Activated CD4-positive, alpha-beta T cell treated with anti-CD3 and anti-CD28 coated beads for 48 hours (primary cell): ENCODE measurements at places on chromosomes 13 and 19.

GRCh38 chr13:33931397-33932311, 113.7 kb downstream of the RFC3 start:
- no peak for DNase-seq

DNA sequence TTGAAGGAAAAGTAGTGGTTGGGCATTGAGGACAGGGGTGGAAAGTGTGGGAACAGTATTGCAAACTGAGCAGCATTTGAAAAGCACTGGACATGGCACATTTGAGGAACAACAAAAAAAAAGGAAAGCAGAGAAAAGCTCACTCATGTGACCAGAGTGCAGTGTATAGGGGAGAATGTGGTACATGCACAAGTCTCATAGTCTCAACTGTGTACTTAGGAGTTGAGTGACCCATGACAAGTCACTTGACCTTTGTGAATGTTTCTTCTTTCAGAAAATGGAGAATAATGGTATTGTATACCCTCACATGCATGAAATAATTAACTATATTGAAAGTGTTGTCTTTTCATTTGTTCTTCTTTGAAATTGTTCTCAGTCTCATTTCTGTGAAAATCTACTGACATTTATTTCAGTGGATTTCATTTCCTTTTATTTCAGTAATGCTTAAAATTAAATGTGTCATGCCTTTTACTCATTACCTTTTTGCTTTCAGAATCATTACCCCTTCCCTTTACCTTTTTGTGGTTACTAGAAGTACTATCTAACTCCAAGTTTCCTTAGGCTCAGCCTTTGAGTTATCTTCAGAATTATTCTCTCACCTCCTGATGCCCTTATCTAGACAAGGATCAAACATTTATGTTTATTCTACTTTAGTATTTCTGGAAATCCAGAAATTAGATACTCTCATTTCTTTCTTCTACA, 79.1 kb upstream of the MLNR start:
- no peak for DNase-seq

DNA sequence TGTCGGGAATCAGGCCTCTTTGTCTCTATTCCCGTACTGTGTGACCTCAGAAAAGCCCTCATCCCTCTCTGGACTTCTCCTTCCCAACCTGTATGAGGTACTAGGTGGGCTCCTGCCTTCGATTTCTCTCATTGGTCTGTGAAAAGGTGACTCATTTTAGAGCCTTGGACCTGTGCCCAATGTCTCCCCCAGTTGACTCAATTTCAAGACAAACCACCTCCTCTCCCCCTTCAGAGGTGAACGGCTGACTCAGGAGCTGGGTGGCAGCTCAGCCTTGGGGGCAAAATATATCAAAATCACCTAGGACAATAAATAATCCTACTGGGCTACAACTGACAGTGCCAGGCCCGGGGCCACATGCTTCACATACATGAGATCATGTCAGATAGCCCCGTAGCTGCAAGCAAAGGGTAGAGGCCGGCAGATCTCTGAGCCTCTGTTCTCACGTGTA, 630 bp downstream of the COQ8B start:
- DNase-seq, result peak; percentile 80

- DNase-seq, result no peak
Measured at GRCh38 chr19:51779181-51779580, 15.8 kb upstream of the FPR3 start.

DNA sequence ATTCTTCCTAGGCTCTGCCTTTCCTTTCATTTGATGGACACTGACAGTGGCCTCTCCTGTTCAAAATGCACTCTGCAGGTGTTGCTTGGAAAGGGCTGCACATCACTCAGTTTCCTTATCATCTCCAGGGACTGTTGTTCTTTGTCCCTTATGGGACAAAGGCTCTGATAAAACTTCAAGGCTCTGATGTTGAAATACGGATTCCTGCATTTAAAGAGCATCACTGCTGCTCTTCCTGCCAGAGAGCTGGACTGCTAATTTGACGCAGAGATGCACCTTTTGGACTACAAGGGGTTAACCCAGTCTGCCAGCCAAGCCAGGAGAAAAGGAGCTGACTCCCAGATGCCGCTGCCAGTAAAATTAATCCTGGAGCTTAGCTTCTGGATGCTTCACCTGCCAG, 952.1 kb downstream of the DIAPH3 start:
- no peak for DNase-seq

GRCh38 chr19:5631567-5632240, 8.8 kb downstream of the SAFB start:
- no peak for DNase-seq

DNA sequence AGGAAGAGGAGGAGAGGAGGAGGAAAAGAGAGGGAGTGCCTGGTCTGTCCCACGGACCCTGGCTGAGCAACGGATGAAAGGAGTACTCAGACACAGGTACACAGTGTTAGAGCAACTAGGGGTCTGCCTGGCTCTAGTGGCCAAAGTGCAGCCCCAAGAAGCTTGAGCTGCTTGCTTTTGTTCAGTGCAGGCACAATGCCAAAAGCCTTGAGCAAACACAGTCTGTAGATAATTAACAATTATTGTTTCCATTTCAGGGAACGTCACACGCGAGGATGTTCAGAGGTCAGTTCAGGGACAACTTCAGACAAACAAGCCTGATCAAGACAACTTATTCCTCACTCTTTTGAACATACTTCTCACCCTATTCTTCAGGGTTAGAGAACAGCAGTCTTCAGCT, 32.2 kb upstream of the ZNF726 start:
- DNase-seq, result no peak

DNA sequence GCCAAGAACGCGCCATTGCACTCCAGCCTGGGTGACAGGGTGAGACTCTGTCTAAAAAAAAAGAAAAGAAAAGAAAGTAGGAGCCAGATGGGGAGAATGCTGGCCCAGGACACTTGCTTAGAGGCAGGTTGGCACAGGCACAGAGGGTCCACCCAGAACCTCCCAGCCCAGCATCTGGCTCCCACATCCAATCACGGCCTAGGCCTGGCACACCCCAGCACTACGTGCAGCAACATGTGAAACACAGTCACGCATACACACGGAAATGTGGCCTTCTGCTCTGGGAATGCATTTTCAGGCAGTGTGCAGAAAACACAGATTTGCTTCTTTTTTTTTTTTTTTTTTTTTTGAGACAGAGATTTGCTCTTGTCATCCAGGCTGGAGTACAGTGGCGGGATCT, 20.9 kb upstream of the FOSB start:
- DNase-seq, result no peak

DNA sequence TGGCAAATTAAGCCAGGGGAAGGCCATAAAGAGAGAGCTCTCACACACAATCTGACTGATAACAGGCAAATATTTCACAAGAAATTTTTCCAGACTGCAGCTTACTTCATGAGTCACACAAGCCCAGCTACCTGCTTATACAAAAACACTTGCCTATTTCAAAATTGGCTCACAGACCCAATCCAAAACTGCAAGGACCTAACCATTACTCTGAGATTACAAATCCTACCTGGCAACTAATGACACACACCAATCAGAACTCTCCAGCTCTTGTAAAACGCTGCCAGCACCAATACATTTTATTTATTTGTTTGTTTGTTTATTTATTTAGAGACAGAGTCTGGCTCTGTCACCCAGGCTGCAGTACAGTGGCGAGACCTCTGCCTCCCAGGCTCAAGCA, 18.1 kb upstream of the ZFP82 start:
- no peak for DNase-seq

DNA sequence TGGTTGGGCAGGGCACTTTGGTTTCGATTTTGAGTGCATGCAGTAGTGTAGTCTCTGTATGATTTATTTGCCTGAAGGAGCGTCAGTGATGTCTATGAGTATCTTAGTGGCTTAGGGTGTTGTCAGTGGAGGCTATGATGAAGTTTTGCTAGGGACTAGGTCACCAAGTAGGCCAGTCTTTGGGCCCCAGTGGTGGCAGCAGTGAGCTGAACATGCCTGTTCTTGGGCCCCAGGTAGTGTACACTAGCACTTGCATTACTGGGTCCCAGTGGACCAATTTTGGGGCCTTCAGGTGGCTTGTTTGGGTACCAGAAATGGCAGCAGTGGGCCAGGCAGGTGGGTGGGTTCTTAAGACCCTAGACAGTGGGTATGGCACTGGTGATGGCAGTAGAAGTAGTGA, 598.7 kb upstream of the SPRY2 start:
- DNase-seq, result no peak

DNA sequence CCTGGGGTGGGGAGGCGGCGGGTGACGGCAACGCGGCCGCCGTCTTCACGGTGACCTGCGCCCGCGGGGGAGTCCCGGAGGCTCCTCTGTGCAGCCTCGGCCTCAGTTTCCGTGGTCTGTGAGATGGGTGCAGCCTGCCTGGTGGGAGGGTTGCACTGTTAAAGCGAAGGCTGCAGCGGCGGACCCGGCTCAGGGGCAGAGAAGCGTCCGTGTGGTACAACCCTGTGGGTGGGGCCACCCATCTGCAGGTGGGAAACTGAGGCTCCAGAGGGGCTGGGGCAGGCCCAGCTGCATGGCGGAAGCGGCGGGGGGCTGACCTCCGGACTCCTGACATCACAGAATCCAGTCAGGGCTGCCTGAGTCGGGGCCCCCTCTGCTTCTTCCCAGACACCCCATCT, 481 bp downstream of the FGF22 start:
- no peak for DNase-seq

GRCh38 chr13:113919761-113920559, 53.9 kb downstream of the C13orf46 start:
- DNase-seq, result no peak

GRCh38 chr13:27415116-27415515, 9.3 kb upstream of the GTF3A start:
- DNase-seq, result no peak

GRCh38 chr19:21269813-21270212, 59.4 kb downstream of the ZNF708 start:
- no peak for DNase-seq

DNA sequence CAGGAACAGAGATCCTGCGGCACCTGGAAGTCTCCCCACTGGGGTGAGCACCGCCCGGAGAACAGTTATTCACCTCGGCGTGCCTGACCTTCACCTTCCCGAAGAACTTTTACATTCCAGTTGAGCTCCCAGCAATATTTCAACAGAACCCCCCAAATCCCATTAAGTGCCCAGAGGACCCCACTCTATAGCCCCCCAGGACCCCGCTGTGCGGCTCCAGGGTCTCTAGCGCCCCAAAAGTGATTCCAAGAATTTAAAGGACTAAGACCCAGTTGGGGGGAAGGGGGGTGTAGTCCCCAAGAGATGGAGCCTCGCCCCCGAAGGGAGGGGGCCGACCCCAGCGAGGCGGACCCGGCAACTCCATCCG, 480 bp downstream of the GPR108 start:
- DNase-seq, result no peak

DNA sequence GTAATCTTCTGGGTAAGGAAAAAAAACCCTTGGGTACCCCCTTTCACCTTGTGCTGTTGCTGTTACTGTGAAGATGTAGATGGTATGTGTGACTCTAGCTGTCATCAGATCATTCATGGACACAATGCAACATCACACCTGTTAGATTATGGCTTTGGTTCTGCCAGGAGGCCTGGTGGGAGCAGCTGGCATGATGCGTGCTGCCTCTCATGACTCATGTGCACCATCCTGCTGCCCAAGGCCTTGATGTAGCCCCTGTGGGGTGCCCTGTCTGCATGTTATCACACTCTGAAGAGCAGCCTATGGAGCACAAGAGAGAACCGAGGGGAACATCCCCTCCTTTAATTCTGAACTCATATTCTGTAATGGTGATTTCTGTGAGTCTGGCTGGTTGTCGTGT, 57.7 kb upstream of the TEX29 start:
- no peak for DNase-seq

- no peak for DNase-seq
Measured at GRCh38 chr19:55578761-55579747, 1.6 kb downstream of the ZNF579 start.

DNA sequence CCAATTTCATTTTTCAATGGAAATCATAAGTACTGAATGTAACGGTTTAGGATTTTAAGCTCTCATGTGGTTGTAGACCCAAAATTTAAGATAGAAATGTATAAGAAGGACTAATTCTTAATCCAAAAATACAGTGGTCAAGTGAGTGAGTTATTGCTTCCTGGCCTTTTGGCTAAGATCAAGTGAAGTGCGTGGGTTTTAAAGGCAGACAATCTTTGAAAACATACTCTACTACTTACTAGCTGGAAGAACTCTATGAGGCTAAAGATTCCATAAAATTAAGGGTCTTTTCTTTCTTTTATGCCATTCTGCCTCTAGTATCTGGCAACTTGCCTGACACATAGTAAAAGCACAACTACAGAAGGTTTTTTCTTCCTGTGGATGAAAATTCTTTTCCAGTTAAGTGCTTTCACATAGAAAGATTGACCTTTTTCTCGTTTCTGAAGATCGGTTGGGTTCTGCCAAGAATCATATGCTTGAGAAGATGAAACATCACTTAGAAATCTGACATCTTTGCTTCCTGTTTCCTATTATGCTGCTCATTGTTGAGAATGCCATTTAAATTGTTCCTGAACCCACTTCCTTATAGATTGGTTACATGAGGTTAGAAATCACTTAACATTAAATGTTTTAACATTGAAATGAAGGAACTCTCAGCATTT, 26.4 kb upstream of the SCEL start:
- DNase-seq, result no peak

DNA sequence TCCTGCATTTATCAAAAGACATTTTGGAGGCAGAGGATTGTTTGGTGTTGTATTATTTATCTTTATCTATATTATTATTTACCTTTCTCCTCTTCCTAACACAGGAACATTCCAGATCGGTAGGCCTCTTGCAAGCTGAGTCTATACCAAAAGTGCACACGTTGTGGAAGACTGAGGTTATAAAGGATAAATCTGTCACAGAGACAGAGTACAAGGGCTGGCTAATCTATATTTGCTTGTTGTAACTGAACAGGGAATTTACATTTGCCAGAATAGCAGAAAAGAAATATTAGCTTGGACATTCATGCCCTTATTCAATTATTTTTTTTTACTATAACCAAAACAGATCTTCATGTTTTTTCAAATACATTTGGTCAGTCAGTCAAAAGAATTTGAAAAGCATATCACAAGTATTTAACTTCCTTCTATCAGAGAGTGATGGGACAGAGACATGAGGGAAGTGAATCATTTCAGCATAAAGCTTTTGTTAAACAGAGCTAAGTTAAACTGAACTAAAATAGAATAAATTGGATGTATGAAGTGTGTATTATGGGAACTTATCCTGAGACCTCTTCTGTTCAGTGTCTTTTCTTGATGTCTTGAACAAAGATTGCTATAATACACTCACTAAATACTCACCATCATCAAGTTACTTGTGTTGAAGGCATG, 352.5 kb downstream of the DNAJC15 start:
- DNase-seq, result no peak

GRCh38 chr13:32837307-32837972, 178.8 kb upstream of the KL start:
- DNase-seq, result no peak

DNA sequence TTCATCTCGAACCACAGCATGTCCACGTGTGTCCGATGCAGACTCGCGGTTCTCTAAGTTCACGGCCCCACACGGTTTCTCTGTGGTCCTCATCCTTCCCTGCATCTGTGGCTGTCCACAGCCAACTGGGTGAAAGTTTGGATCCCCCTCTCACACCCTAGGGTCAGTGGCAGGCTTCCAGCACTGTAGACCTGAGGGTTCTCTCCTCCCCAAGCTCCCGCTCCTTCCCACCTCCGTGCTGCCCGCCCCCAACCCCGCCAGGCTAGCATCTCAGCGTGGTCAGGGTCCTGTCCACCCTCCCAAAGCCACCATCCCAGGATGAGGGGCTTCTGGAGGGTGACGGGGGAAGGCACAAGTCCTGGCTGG, 3.0 kb downstream of the ANGPTL4 start:
- DNase-seq, result no peak

- DNase-seq, result no peak
Measured at GRCh38 chr19:20664901-20665781, 3.8 kb upstream of the ZNF626 start.

- DNase-seq, result no peak
Measured at GRCh38 chr13:86737334-86737932, 933.7 kb upstream of the SLITRK5 start.

- no peak for DNase-seq
Measured at GRCh38 chr13:98524391-98524790, 52.5 kb downstream of the STK24 start.
